ENCODE measurements at places on chromosomes 5 and 9.

DNA sequence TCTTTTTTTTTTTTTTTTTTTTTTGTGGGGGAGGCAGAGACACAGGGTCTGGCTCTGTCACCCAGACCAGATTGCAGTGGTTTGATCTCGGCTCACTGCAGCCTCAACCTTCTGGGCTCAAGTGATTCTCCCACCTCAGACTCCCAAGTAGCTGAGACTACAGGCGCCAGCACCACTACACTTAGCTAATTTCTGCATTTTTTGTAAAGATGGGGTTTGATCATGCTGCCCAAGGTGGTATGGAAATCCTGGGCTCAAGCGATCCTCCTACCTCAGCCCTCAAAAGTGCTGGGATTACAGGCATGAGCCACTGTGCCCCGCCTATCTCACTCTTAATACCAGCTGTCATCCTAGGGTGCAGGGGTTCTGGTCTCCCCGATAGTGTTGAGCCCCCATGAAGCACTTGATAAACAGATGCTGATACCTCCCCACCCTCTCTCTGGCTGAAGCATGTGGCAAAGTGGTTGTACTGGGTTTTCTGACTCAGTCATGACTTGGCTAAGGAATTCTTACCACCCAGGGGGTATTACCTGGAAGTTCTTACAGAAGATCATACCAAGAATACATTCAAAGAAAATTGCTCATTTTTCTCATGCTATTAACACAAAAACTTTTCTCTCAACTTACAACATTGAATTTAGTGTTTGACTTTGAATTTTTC, 110.2 kb upstream of the DAPK1 start:
- DNase-seq: no peak

GRCh38 chr9:114811966-114812636, 6.3 kb upstream of the TNFSF15 start:
- DNase-seq: no peak

DNA sequence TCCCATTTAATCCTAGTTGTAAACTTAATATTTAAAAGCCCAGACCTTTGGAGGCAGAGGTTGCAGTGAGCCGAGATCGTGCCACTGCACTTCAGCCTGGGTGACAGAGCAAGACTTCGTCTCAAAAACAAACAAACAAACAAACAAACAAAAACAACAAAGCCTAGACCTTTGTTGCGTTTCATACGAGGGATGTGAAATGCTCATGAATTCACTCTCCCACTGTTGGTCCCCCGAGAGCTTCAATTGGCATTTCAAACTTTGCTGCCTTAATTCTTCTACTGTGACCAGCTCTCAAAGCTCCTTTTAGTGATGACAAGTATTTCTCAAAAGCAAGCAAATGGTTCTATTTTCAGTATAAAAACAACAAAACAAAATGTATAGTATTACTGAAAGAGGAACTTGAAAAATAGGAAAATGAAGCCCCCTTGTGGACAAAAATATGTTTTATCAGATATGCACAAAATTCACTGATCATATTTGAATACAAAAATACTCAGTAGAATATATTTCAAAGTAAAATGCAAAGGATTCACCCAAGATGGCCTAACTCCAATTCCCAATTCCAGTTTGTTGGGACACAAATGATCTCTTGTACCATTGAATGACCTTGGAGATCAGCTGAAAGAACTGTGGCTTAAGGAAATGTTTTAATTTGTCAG, 140.4 kb downstream of the ESM1 start:
- no peak for DNase-seq

DNA sequence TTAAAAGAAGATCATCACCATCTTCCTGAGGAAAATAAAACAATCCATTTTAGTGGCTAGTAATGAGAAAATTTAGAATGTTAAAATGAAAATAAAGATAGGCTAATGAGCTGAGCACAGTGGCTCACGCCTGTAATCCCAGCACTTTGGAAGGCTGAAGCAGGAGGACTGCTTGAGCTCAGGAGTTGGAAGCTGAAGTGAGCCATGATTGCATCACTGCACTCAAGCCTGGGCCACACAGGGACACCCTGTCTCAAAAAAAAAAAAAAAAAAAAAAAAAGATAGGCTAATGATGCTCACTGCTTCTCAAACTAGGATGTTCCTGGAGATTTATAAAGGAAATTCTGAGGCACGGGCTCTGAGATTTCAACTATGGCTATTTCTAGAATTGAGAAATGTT, 50.3 kb downstream of the CPLANE1 start:
- no peak for DNase-seq

DNA sequence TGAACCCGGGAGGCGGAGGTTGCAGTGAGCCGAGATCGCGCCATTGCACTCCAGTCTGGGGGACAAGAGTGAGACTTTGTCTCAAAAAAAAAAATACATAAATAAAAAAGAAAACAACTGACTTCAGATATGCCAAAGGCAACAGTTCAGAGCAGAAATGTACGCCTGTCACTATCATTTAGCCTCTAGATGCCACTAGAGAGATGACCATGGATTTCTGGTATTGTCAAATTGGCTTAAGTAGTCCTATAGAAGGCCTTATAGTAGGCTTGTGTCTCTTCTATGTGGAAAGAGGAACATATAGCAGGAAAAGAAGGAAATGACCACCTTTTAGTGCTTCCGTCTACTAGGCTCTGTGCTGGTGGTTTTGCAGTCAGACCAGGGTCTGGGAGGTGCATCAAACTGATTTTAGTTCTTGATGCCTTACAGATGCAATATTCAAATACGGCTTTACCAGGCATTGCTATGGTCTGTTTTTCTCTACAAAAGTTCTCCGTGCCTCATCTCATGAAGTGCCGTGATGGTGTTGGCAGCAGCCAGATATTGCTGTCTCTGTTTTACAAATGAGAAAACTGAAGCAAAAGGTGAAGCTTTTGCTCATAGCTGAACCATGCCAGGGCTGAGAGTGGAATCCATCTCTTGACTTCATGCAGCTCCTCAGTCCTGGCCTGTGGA, 17.2 kb downstream of the AGXT2 start:
- DNase-seq: no peak

DNA sequence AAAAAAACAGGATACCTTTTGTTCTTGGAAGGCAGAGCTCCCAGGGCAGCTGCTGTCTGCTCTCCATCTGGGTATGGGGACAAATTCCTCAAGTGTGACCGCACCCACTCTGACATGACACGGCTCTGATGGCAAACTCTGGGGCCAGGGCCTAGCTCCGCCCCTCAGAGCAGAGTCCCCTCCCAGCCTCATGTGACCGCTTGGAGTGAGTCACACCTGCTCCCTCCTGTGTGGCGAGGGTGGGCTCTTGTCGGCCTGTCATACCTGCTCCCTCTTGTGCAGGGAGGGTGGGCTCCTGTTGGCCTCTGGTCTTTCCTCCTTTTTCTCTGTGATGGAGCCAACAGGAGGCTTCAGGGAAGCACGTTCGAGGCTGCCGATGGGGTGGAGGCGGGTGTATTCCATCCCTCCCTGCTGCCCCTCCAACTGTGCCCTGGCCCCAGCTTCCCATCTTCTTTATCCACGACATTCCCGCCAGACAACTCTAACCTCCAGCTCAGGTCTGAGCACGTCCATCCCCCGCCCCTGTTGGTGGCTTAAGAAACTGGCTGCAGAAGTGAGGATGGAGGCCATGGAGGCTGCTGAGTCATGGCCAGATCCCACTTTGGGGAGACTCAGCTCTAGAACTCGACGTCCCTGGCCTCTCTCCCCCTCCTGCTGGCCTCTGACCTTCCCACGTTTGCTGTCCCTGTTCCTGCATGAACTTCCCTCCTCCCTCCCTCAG, 65.3 kb downstream of the OLFM1 start:
- no peak for DNase-seq

- no peak for DNase-seq
Observed at GRCh38 chr5:10518347-10518746, 45.5 kb upstream of the ANKRD33B start.

DNA sequence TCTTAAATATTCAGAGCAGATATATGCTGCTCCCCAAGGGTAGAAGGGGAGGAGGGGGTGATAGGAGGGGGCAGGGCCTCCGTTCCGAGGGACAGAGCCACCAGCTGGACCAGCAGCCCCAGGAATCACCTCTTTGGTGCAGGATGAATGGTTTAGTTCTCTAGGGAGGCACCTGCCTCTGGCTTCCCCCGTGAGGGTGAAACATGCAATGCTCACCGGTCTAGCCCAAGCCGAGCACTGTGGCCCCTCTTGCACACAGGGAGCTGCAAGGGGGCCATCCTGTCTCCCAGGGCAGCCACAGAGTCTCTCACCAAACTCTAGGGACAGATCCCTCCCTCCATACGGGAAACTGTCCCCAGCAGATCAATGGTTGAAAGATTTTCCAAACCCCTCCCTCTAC, 163.7 kb downstream of the DAB2IP start:
- no peak for DNase-seq

Data from activated T-cell treated with anti-CD3 and anti-CD28 coated beads for 48 hours (primary cell).